ENCODE measurements at places on chromosomes 6 and 20.

DNA sequence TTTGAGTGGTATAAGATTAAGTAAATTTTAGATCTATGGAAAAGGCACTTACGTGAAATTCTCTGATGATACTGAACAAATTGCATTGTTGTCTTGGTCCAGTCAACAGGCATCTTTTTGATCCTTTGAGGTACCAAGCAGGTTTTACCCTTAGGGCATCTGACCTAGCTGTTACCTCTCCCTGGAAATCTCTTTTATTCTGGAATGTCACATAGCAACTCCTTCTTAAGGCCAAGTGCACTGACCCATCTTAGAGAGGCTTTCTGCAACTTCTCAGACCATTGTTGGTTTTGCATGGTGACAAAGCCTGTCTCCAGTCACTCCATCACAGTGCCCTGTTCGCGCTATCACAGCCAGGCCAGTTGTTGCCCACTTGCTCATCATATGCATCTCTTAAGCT is 42.0 kb downstream of the TPD52L1 start:
- DNase-seq, result no peak

GRCh38 chr20:25204550-25205276 is 9.2 kb downstream of the ENTPD6 start:
- no peak for DNase-seq

- DNase-seq, result no peak
These were observed 1.1 kb downstream of the PERP start for GRCh38 chr6:138105880-138106664.

DNA sequence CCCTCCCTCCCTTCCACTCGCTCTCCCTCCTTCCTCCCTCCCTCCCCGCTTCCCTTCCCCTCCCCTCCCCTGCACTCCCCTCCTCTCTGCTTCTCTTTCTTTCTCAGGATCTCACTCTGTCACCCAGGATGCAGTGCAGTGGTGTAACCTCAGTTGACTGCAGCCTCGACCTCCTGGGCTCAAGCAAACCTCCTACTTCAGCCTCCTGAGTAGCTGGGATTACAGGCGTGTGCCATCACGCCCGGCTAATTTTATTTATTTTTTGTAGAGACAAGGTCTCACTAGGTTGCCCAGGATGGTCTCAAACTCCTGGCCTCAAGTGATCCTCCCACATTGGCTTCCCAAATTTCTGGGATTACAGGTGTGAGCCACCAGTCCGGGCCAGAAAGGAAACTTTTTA is 23.6 kb upstream of the SERPINB1 start:
- DNase-seq, result no peak

GRCh38 chr6:74404366-74404765 is 708.4 kb downstream of the CD109 start:
- DNase-seq, result no peak

DNA sequence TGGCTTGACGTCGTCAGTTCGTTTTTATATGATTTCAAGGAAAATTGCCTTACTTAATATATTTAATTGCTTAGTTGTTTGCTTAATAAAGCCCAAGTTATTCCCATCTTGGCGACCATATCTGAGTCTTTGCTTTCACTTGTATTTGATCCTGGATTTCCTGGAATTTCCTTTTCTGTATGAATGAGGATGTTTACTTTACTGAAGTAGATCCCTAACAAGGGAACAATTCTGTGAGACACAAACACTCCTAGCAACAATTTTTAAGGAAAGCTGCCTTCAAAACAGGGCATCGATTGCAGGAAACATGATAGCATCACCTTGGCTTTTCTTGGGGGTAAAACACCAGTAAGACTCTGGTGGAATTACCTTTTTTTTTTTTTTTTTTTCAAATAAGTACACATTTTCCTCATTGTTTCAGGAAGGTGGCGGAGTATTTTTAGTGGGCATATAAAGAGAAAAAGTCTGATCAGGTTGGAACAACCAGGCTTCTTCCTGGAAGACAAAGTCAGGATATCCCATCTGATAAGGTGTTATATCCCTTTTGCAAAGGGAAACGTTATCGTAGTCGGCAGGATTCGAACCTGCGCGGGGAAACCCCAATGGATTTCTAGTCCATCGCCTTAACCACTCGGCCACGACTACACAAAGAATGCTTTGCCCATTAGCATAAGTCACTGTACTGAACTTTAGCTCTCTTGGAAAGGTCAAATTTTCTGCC is 68.5 kb upstream of the ZNF184 start:
- peak; percentile 68 for DNase-seq

DNA sequence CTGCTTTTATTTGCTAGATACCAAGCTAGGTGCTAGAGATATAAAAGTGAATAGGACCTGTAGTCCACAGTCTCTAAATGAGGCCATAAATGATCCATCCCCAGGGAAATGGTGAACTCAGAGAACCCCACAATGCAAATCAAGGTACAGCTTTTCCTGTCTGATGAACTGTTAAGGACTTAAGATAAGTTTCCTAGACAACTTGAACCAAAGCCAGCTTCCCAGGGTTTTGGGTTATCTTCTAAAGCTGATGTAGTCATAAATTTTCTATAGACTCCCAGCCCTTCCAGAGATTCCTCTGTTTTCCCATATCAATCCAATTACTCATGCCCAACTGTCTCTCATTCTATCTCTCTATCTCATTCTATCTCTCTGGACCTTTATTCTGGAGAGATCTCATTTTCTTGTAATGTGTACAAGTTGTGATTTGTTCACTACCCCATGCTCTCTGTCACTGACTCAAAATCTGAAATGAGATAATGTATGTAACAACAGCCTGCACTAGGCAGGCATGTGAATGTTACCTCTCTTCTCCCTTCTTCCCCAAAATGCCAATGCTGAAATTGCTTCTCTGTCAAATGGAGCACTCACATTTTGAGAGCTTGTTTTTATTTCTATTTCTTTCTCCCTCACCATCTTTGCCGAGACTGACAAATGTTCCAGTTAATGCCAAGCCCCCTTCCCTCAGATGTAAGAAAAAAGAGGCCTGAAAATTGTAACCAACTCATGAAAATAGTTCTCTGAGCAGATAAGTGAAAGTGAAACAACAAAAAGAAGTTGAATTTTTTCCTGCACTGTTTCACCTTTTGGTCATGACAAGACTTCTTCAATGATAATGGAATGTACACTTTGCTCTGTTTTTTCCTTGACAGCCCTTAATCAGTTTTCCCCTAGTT is 279.9 kb downstream of the SLC35F1 start:
- peak; percentile 47 for DNase-seq

DNA sequence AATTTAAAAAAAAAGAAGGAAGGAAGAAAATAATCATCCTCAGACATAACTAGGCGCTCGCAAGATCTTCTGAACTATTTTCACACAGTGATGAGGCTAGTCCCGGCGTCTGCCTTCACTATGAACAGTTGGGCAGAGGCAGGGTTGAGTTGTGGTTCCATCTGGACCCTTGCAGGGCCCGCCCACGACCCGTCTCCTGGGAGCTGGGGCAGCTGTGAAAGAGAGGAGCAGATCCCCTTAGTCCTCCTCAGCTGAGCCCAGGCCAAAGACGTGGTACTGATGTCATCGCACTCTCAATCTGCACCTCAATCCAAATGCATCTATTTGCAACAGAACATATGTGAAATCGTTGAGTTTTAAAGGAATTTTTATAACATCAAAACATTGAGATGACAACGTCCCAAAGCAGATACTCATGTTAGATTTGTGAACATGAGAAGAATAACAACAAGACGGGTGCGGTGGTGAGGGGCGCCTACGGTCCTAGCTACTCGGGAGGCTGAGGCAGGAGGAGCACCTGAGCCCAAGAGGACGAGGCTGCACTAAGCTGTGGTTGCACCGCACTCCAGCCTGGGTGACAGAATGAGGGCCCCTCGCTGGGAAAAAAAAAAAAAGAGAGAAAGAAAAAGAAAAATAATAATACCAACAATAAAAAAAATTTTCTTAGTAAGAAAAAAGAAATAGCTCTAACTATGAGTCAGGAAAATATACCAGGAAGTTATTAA is 15.3 kb downstream of the TCFL5 start:
- no peak for DNase-seq

GRCh38 chr6:160030103-160030502 is 61.2 kb downstream of the IGF2R start:
- peak; percentile 94 for DNase-seq

- DNase-seq, result no peak
These were observed 17.8 kb upstream of the FKBP5 start for GRCh38 chr6:35706468-35706867.

GRCh38 chr20:23874747-23875146 is 4.8 kb downstream of the CST5 start:
- no peak for DNase-seq

DNA sequence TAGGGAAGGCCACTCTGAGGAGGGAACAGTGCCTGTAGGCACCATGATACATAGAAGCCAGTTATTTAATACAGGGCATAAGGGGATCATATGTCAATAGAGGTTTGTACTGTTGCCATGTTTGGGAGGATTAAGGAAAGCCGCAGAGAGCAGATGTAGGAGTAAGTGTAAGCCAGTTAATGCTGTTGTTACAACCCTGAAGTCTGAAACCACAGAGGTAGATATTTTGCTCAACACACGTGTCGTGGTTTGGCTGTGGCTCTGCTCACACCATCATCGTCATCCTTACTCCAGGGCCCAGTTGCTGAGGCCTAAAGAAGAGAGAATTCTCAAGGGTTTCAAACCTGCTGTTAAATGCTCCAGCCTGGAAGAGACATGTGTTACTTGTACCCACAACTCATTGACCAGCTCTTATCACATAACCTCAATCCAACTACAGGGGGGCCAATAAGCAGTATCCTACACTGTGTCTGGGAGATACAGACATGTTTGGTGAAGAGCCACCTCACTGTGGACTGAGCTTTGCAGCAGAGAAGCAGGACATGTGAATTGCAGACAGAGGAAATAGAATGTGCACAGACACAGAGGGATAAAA is 31.0 kb upstream of the PSMF1 start:
- no peak for DNase-seq

Data from A172 (cell line).